ENCODE measurements at places on chromosomes 3 and 15.
A peak's percentile ranks its signal among the peaks of the same experiment; 100 is the strongest.

GRCh38 chr3:48258530-48258929 is 17.6 kb downstream of the ZNF589 start:
- DNase-seq: no peak

DNA sequence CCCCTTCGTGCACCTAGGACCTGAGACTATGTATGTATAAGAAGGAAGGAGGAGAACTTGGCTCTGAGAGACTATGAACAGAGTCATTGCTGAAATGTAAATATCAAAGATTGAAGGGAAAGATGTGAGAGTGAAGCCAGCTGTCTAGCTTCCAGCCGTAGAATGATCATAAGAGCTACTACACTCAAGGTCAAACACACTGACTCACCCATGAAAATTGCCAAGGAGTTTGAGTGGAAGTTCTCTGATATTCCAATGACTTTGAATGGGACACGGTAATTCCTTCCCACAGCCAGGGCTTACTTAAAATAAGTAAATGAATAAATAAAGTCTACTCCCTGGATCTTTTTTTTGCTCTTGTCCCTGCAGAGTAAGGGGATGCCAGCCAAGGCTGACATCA is 398.9 kb upstream of the TPRG1 start:
- no peak for DNase-seq

DNA sequence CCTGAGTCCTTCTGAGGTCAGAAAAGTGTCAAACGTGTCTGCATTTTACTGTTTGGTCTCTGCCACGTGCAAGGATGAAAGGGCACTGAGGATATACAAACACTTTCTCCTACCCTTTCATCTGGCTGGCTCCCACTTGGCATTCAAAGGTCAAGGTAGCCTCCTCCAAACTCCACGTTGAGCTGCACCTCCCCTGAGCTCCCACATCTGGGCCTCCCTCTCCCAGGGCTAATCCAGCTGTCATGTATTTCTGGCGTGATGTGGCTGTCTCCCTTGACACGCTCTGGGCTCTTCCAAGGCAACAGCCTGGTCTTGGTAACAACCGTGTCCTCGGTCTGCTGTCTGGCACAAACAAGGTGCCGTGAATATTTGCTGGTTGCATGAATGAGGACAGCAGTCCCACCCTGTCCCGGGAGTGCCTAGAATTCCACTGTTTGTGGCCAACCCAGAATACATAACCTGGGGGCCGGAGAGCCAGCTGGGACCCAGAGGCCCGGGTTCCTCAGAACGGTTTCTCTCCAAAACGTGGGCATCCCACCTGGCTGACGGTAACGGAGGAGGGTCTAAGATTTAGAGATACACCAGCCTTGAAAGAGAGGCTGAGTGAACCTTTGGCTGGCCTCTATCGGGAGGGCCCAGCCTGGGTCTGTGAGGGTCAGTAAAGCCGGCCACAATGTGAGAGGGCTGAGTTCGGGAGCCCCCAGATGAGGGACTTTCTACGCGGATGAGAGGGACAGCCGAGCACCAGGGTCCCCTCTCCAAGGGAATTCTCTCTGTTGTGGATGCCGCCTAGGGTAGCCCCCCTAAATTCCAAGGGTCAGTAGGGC is 767 bp downstream of the GLT8D1 start:
- DNase-seq: no peak

GRCh38 chr3:10542518-10542917 is 37.1 kb upstream of the ATP2B2 start:
- DNase-seq: no peak

DNA sequence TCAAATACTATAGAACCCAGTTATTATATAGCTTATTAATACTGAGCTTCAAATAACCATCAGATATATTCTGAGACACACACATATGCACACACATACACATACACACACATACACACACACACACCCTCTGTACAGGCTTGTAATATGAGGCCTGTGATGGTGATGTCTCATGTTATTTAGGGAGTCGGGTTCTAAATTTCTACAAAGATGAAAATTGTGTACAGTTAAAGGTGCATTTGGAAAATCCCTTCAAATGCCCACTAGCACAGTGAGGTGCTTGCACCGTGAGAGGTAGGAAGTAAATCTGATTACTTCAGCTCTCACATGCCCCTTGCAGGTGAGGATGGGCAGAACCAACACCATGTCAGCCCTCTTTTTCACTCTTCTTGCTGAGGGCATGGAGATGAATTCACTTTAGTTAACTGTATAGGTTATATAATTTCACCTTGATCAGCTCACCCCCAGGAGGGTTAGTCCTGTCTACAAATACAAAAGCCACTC is 294.5 kb upstream of the PROK2 start:
- no peak for DNase-seq

- no peak for DNase-seq
Observed at GRCh38 chr3:25604107-25604805, 60.5 kb downstream of the TOP2B start.

GRCh38 chr15:77830051-77830468 is 197.3 kb upstream of the LINGO1 start:
- no peak for DNase-seq

DNA sequence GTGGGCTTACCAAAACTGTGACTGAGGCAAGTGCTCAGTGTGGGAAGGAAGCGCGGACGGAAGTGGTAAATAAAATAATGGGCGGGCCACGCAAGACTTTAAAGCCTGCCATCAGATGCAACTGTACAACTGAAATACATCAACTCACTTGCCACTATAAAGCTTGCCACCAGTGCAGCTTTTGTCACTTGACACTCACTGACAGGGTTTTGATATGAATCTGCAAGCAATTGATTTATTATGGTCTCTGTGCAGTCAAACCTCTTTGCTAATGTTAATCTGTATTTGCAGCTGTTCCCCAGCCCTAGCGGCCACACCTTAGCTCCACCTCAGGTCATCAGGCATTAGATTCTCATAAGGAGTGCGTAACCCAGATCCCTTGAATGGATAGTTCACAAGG is 2.3 kb upstream of the GFM1 start:
- DNase-seq: no peak

DNA sequence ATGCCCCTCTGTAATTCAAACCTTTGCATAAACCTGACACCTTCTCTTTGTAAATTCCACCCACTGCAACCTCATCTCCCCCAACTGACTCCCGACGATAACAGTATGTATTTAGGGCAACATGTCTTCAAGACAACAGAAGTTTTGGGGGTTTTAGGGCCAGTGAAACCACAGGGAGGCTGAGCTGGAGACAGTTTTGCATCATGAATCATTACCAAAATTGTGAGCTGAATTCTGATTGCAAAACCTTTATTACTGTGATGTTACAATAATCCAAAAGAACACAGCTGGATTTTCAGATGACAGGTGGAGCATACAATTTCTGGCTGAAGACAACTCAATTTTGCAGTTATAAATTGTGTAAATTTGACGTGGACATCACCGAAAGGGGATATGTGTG is 281.3 kb upstream of the TTC14 start:
- DNase-seq: no peak

- DNase-seq: no peak
Observed at GRCh38 chr3:195188426-195188927, 82.5 kb downstream of the XXYLT1 start.

DNA sequence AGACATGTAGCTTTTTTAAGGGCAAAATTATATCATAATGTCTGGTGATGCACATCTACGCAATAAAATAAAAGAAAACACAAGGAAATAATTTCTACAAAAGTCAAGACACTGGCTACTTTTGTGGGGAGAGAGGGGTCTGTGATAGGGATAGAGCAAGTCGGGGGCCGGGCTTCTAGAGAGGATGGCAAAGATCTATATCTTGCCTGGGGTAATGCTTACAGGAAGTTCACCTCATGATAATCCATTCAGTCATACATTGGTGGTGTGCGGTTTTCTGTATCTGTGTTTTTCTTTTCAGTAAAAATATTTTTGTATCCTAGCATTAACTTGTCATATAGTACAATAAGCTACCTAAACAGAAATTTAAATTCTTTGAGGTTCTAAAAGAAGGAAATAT is 178.8 kb downstream of the ARRDC4 start:
- no peak for DNase-seq

DNA sequence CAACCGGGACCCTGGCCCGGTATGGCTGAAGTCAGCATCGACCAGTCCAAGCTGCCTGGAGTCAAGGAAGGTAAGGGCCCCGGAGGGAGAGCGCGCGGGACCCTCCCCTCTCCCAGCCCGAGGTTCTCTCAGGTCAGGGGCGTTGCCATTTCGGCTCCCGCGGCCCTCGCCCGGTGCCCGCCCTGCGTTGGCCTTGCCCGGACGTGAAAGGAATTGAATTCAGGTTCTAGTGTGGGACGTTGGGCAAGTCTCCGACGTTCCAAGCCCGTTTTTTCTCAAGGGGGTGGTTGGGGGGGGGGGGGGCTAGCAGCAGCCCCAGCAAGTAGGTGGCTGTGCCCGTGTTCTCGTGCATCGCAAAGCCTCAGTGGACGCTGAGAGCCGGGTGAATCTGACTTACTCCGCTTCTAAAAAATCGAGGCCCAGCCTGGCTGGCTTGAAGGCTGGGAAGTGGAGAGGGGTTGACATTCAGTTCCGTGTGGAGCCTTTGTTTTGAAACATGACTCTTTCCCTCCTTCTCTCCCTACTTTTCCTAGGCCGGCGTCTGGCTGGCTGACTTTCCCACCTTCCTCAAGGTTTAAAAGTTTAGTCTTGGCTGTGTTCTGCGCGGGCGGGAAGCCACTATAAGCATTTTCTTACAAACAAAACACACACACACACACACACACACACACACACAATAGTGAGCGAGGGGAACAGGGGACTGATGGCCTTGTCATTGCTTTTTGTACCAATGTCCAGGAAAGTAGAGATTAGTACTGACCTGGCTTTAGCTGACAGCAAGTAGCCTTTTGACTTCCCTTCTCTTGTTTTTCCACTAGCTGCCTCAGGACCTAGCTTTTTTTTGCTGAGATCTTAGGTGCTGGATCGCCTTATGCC is at the start of gene UTS2B:
TSS of gene UTS2B (minus strand) at position 873 of the 876 bp plus-strand sequence. CDS start 48,337 bp downstream, outside the sequence.
- DNase-seq: peak; percentile 72

DNA sequence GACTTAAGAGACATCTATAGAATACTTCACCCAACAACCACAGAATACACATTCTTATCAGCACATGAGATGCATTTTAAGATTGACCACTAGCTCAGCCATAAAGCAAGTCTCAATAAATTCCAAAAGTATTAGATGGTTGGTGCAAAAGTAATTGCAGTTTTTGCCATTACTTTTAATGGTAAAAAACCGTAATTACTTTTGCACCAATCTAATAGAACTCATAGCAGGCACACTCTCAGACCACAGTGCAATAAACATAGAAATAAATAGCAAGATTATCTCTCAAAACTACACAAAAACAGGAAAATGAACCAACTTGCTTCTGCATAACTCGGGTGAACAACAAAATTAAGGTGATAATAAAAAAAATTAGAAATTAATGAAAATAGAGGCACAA is 33.7 kb upstream of the PPM1L start:
- no peak for DNase-seq

DNA sequence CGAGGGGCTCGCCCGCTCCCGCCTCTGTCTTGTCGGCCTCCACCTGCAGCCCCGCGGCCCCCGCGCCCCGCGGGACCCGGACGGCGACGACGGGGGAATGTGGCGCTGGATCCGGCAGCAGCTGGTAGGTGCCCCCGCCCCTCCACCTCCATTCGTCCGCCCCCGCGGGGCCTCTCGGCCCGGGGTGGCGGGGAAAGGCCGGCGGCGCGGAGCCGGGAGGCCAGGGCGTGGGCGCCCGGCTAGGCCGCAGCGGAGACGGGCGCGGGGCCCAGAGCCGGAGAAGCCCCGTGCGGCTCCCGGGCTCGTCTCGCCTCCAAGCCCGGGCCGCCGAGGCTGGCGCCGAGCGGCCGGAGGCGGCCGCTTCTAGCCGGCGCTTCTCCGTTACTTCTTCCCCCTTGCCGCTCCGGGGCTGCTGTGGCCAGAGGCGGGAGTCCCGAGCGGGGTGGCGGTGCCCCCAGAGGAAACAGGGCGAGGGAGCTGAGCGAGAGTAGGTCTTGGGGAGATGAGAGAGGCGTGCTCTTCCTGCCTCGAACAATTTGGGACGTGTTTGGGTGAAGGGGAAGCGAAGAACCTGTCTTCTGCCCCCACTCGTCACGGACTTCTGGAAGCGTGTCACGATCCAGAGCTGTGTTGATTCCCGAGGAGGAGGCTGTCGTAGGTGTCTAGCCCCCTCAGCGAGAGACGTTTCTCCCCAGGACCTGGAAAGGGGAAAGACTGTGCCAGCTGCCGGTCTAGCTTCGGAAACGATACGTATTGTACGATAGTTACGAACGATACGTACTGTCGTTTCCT is 555 bp downstream of the ATP11B start:
- DNase-seq: no peak

Measured in tibial artery (tissue), 4 donors.